Suprapubic skin (tissue), 4 donors: ENCODE measurements at places on chromosomes 4 and X.

DNA sequence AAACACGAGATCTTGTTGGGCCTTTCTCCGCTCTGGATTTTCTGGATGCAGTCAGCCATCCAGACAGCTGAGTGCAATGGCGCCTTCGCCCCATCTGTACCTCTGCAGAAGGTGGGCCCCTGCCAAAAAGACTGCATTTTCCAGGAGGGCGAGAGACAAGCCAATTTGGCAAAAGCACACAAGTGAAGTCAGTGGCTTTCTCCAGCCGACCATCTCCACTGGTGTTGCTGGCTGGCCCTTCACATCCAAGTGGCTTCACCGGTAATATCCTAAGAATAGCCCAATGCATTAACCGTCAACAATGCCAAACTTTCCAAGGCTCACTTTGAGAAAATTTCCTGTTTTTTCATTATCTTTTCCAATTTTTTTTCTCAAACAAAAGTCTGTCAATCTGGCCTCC, 96.2 kb upstream of the MXRA5 start:
- H3K36me3 ChIP-seq, result no peaks in the 10 kb centered on the region
- no peaks in the 10 kb centered on the region for H3K4me1 ChIP-seq
- H3K27ac ChIP-seq, result no peak overlapping the region
- H3K4me3 ChIP-seq, result no peak overlapping the region

GRCh38 chrX:6095469-6095868, 133.2 kb downstream of the NLGN4X start:
- no peak overlapping the region for H3K27ac ChIP-seq
- DNase-seq, result no peak
- no peaks in the 10 kb centered on the region for H3K27me3 ChIP-seq
- H3K36me3 ChIP-seq, result no peaks in the 10 kb centered on the region
- no peaks in the 10 kb centered on the region for H3K4me1 ChIP-seq

DNA sequence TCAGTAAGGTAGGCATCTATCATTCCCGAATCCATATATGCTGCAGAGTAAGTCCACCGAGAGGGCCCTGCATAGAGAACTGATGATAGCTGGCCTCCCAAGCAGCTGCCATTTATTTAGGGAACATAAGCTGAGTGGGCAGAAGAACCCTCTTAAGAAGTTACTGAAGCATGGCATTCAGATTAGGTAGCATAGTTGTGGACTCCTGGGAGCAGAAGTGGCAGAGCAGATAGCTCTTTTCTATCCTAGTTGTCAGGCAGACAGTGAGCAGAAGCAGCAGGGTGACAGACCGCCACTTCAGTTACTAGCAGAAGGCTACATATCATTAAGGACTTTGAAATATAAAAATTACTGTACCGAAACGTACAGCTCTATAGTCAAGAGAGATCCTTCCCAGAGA, 454.7 kb downstream of the PPP4R3C start:
- H3K27ac ChIP-seq, result no peak overlapping the region
- no peak overlapping the region for H3K4me3 ChIP-seq
- no peaks in the 10 kb centered on the region for H3K4me1 ChIP-seq
- H3K27me3 ChIP-seq, result no peaks in the 10 kb centered on the region

GRCh38 chr4:1333256-1333655, 13.8 kb upstream of the UVSSA start:
- no peak for DNase-seq
- no peak overlapping the region for H3K27ac ChIP-seq
- H3K4me1 ChIP-seq, result peaks cover 31% of the 10 kb centered on the region
- no peak overlapping the region for H3K4me3 ChIP-seq

GRCh38 chrX:2628751-2629315, 62.3 kb upstream of the CD99 start:
- H3K4me1 ChIP-seq, result no peaks in the 10 kb centered on the region
- no peak for DNase-seq
- no peaks in the 10 kb centered on the region for H3K27me3 ChIP-seq
- H3K4me3 ChIP-seq, result no peak overlapping the region
- H3K27ac ChIP-seq, result peak overlapping the region; percentile 6

GRCh38 chr4:14928035-14928434, 74.2 kb upstream of the CPEB2 start:
- no peak overlapping the region for H3K27ac ChIP-seq
- no peaks in the 10 kb centered on the region for H3K36me3 ChIP-seq
- no peaks in the 10 kb centered on the region for H3K4me1 ChIP-seq
- no peak for DNase-seq
- H3K27me3 ChIP-seq, result no peaks in the 10 kb centered on the region
- no peak overlapping the region for H3K4me3 ChIP-seq

GRCh38 chr4:86441175-86441936, 81.5 kb upstream of the MAPK10 start:
- no peak overlapping the region for H3K27ac ChIP-seq
- no peaks in the 10 kb centered on the region for H3K36me3 ChIP-seq
- no peaks in the 10 kb centered on the region for H3K27me3 ChIP-seq
- H3K4me3 ChIP-seq, result no peak overlapping the region
- H3K4me1 ChIP-seq, result no peaks in the 10 kb centered on the region
- no peak for DNase-seq

- H3K27ac ChIP-seq, result no peak overlapping the region
- H3K4me1 ChIP-seq, result no peaks in the 10 kb centered on the region
- no peak for DNase-seq
- H3K27me3 ChIP-seq, result no peaks in the 10 kb centered on the region
Observed at GRCh38 chrX:9586992-9587392, 122.1 kb downstream of the TBL1X start.

GRCh38 chr4:35102066-35102465, 1142.2 kb downstream of the ARAP2 start:
- no peak overlapping the region for H3K27ac ChIP-seq
- H3K36me3 ChIP-seq, result no peaks in the 10 kb centered on the region
- no peak for DNase-seq
- H3K27me3 ChIP-seq, result no peaks in the 10 kb centered on the region
- no peak overlapping the region for H3K4me3 ChIP-seq
- no peaks in the 10 kb centered on the region for H3K4me1 ChIP-seq

GRCh38 chr4:73187325-73187724, 71.3 kb downstream of the ANKRD17 start:
- no peaks in the 10 kb centered on the region for H3K27me3 ChIP-seq
- no peak for DNase-seq

DNA sequence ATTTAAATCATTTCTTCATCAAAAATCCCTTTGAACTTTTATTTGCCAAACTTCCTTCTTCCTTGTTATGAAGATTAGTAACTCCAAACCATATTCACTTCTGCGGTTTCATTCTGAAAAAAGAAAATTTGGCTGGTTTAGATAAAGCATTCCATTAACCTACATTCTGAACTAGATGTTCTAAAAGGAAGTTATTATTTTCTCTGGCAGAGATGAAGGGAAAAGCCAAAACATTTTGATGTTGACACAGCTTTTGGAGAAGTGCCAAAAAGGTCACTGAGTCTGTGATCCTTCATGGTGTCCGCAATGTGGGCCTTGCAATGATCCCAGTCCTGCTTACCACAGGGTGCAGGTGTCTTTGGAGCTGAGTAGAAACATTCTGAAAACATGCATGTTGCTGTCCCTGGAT, 36.0 kb downstream of the CXCL8 start:
- no peak for DNase-seq
- no peaks in the 10 kb centered on the region for H3K36me3 ChIP-seq
- no peak overlapping the region for H3K4me3 ChIP-seq
- H3K27ac ChIP-seq, result no peak overlapping the region

GRCh38 chrX:54292755-54293154, 65.1 kb downstream of the WNK3 start:
- no peak overlapping the region for H3K27ac ChIP-seq
- H3K4me3 ChIP-seq, result no peak overlapping the region
- no peaks in the 10 kb centered on the region for H3K4me1 ChIP-seq
- no peaks in the 10 kb centered on the region for H3K36me3 ChIP-seq
- DNase-seq, result no peak

- H3K4me1 ChIP-seq, result no peaks in the 10 kb centered on the region
- DNase-seq, result no peak
- no peak overlapping the region for H3K4me3 ChIP-seq
- H3K36me3 ChIP-seq, result peaks cover 51% of the 10 kb centered on the region
- H3K27me3 ChIP-seq, result no peaks in the 10 kb centered on the region
Observed at GRCh38 chrX:2642791-2643190, 48.3 kb upstream of the CD99 start.

- no peaks in the 10 kb centered on the region for H3K27me3 ChIP-seq
- no peak overlapping the region for H3K4me3 ChIP-seq
- no peak overlapping the region for H3K27ac ChIP-seq
- no peaks in the 10 kb centered on the region for H3K4me1 ChIP-seq
- no peaks in the 10 kb centered on the region for H3K36me3 ChIP-seq
Observed at GRCh38 chrX:64265265-64265664, 34.9 kb upstream of the ASB12 start.

DNA sequence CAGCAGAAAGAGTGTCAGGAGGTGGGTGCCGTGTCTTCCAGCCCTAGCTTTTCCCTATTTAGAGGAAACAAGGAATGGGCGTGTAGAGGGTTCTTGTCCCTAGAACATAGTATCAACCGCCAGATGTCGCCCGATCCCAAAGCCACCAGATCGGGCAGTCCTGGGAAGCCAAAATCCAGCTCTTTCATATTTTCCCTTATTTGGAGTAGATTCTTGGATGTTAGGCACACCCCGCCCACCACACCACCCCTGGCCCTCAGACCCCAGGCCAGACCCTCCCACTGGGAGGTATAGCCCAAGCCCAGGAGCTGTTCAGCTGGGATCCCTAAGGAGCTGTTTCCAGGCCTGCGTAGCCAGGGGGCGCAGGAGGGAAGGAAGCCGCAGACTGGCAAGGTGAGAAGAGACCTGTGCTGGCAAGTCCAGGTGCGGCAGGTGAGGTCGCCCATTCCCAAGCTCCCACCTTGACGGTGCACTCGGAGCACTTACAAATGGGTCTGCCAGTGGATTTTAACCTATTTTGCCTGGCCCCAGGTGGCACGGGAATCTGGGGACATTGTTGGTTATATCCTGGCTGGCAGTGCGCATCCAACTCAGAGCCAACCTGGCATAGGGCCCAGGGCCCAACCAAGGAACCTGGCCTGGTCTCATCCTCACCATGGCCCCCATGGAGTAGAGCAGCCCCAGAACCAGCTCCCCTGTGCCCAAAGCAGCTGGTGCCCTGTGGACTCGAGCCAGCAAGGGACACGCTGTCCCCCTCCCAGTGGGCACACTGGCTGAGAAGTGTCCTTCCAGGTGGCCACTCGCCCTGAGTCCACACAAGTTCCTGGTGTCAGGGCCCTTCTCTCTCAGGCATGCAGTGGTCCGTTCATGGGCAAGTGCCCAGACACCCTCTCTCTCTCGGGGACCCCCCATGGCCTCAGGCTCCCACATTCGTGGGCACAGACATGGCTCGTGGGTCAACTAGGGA, 811 bp downstream of the FLNA start:
- no peak for DNase-seq
- peak overlapping the region; percentile 67 for H3K4me3 ChIP-seq
- H3K27ac ChIP-seq, result peak overlapping the region; percentile 71
- no peaks in the 10 kb centered on the region for H3K27me3 ChIP-seq
- H3K4me1 ChIP-seq, result peaks cover 49% of the 10 kb centered on the region
- no peaks in the 10 kb centered on the region for H3K36me3 ChIP-seq

DNA sequence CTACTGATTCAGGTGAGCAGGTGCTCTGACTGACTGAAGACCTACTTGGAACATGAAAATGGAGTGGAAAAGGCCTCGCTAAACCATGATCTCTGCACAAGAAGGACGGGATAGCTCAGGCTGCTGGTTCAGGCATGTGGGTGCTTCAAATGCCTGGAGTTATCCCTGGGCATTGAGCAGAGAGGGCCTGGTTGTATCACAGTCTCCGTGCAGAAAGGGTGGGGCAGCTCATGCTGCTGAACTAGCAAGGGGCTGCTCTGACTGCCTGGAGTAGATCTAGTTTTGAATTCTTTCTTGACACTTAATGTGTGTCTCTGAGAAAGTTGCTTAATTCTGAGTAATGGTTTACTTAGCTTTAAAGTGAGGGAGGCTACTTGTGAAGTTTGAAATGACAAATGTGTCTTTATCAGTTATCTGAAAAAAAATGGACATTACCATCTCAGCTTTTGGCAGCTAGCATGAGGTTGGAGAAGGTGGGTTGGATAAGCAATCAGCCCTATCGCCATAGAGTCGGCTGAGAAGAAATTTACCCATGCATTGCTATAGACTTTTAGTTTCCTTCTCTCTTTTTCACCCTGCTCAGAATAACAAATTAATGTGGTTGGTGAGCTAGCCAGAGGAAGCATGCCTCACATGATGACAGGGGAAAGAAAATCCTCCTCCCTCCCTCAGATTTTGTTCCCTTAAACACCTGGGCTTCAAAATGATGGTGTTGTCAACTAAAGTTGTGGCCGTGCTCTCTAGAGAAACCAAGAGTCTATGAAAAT, 832.4 kb downstream of the STIM2 start:
- no peaks in the 10 kb centered on the region for H3K27me3 ChIP-seq
- no peaks in the 10 kb centered on the region for H3K4me1 ChIP-seq
- H3K27ac ChIP-seq, result no peak overlapping the region
- DNase-seq, result no peak

GRCh38 chr4:113080050-113080449, 30.6 kb downstream of the ANK2 start:
- no peak for DNase-seq
- H3K36me3 ChIP-seq, result no peaks in the 10 kb centered on the region
- H3K27ac ChIP-seq, result no peak overlapping the region
- no peak overlapping the region for H3K4me3 ChIP-seq

- H3K27me3 ChIP-seq, result no peaks in the 10 kb centered on the region
- no peaks in the 10 kb centered on the region for H3K4me1 ChIP-seq
- H3K27ac ChIP-seq, result no peak overlapping the region
- no peaks in the 10 kb centered on the region for H3K36me3 ChIP-seq
Observed at GRCh38 chr4:111512081-111512783, 633.0 kb upstream of the FAM241A start.

DNA sequence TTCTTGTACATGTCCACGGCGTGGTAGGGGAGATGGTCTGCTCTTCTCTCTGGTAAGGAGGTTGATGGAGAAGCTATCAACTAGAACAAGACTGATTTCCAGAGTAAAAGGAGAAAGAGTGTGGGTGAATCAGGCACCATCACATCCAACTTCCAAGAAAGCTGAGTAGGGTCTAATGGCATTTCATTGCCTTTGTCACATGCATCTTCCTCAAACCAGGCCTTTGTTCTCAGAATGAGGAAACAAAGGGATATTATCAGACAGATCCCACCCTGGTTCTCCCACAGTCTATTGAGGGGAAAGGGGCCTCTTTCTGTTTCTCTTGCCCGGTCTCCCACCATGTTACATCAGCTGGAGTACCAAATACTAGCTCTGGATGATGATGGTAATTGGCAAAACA, 160.2 kb upstream of the RBPJ start:
- no peaks in the 10 kb centered on the region for H3K27me3 ChIP-seq
- H3K36me3 ChIP-seq, result no peaks in the 10 kb centered on the region
- no peak overlapping the region for H3K4me3 ChIP-seq
- H3K4me1 ChIP-seq, result no peaks in the 10 kb centered on the region

GRCh38 chr4:55269995-55270394, 76.0 kb upstream of the SRD5A3 start:
- no peaks in the 10 kb centered on the region for H3K4me1 ChIP-seq
- no peak overlapping the region for H3K4me3 ChIP-seq
- H3K27me3 ChIP-seq, result no peaks in the 10 kb centered on the region

- no peak overlapping the region for H3K27ac ChIP-seq
- H3K27me3 ChIP-seq, result no peaks in the 10 kb centered on the region
- no peaks in the 10 kb centered on the region for H3K36me3 ChIP-seq
Observed at GRCh38 chrX:114073926-114074325, 510.0 kb upstream of the HTR2C start.

- no peaks in the 10 kb centered on the region for H3K36me3 ChIP-seq
- no peak overlapping the region for H3K27ac ChIP-seq
- peaks cover 36% of the 10 kb centered on the region for H3K27me3 ChIP-seq
Observed at GRCh38 chrX:114584375-114584943, 573 bp downstream of the HTR2C start.
